ENCODE measurements at places on chromosomes 7 and 10. TPM values are rescaled to one million over a fixed set of nuclear protein-coding genes. Genes with fewer than 3 reads are reported as not detected.

The VAX1 gene
- not detected for total RNA-seq

The PIK3CG gene
- 3.8 TPM for total RNA-seq

The TMEM176A gene
- total RNA-seq, result not detected

The SPAG6 gene
- not detected for total RNA-seq

DNA sequence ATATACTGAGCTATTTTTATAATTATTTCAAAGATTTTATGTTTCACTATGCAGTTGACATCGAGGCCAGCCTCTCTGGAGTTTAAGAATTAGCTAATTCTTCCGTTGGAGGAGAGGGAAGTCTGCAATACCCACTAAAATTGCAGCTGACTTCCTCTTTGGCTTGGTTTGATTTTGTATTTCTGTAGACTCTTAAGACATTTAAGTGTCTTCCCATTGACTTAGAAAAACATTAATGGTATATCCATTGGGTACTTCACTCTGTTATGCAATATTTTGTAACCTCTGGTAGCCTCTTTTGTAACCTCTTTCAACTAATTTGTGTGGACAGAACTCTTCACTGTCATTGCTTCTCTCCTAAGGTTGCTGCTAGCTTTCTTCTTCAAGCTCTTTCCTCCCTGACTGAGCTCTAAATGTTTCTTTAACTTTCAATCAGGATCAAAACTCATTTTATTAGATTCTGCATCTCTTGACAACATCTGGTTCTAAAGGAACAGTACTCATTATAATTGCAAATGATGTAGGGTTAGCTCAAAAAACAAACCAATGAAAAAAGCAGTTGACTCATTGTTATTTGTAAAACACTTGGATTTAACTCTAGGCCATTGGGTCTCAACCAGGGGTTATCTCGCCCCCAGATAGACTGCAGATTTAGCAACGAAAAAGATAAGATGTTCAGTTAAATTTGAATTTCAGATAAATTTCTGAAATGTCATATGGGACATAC lies 1.7 kb upstream of the ANKRD22 start:
- DNase-seq, result no peak

DNA sequence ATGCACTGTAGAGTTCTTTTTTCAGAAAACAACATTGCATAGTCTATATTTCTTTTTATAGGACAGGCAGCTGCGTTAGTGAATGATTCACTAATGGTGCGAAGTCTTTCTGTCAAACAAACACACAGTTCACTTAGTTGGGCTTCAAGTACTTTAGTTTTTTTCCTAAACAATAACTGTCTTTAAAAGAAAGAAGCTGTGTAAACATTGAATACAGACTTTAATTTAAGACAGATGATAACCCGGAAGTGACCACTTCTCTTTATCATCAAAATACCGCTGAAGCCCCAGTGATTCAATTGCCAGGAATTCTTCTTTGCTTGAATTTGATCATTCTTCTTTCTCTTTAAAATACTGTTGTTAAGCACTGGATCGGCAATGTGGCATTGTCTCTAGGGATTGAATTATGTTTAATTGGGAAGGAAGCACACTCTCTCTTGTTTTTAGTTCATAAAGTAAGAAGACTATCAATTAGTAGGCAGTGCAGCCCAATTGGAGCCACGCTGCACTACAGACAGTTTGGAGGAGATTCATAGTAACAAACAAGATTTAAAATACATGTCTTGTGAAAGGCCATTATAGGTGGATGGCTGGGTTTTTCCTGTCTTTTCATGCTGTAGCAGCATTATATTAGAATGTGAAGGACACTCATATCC lies 30.4 kb downstream of the CNTNAP2 start:
- DNase-seq, result no peak

The NCF1 gene
- total RNA-seq, result 0.50 TPM

DNA sequence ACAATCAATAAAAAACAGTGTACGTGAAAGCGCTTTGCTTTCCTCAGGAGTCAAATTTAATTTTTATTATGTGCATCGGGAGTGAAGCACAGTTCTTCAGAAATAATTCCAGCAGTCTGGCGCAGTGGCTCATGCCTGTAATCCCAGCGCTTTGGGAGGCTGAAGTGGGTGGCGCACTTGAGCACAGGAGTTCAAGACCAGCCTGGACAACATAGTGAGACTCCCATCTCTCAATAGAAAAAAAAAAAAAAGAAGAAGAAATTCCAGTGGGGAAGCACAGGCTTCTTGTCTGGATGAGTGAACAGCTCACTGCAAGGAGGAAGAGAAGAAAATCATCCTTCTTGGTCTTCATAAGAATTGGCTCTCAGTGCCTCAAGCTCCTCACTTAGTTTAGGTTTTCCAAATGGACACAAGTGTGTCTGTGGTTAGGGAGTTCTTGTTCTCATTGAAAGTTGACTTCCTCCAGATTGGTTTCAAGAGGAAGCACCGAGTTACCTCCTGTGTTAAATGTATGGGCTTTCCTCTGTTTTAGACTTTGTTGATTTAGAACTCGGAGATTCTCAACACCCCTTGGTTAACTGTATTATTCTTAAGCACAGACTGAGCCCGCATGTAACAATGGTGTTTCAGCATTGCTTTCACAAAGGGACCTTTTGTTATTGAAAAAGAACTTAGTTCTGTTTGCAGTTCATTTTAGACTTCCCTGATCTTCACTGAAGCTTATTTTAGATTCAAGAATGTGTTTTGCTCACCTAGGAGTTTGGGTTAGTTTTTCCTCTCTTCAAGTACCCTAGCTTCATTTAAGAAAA lies 28.0 kb downstream of the LMTK2 start:
- DNase-seq, result no peak

DNA sequence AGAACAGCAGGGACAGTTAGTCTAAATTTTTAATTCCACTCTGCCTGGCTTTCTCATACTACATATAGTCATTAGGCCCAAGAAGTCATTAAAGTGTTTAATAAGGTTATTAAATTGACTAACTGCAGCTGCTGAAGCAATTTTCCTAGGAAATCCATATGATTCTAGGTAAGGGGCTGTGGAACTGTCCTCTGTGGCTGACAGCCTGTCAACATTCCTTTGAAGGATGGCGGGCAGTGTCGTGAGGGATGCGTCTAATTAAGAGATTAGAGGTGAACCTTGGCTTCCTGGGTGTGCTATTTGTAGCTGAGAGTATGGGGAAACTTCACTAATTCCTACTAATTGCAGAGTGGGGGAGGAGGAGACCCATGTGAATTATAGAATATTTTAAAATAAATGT lies 64.6 kb downstream of the SNX10 start:
- DNase-seq, result no peak

The MUC3A gene
- not detected for total RNA-seq

GRCh38 chr7:35416568-35416967 lies 162.7 kb upstream of the TBX20 start:
- DNase-seq, result no peak

DNA sequence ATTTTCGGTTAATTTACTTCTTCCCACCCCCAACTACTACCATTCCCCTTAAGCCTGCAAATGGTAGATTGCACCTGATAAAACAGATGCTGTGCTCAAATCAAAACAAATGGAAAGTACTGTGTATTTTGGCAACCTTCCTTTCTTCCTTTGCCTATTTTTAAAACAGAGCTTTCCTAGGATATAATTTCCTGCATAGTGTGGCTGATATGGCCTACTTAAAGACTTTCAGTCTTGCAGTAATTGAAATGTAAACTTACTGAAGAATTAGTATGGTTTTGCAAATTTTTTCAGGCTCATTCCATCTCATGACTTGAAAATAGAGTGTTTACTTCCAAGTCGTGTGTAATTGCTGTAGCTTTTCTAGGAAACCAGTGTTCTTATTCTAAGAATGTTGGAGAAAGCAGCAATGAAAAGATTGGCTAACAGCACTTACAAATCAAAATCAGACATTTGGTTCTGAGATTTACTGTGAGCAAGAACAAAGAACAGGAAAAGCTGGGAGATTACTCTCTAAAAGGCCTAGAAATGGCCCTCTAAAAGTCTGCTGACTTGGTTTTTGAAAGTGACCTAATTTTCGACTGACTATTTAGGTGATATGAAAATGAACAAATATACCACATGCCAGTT lies 52.0 kb downstream of the REEP3 start:
- no peak for DNase-seq

GRCh38 chr10:76624470-76624869 lies 1013.1 kb downstream of the KCNMA1 start:
- no peak for DNase-seq

DNA sequence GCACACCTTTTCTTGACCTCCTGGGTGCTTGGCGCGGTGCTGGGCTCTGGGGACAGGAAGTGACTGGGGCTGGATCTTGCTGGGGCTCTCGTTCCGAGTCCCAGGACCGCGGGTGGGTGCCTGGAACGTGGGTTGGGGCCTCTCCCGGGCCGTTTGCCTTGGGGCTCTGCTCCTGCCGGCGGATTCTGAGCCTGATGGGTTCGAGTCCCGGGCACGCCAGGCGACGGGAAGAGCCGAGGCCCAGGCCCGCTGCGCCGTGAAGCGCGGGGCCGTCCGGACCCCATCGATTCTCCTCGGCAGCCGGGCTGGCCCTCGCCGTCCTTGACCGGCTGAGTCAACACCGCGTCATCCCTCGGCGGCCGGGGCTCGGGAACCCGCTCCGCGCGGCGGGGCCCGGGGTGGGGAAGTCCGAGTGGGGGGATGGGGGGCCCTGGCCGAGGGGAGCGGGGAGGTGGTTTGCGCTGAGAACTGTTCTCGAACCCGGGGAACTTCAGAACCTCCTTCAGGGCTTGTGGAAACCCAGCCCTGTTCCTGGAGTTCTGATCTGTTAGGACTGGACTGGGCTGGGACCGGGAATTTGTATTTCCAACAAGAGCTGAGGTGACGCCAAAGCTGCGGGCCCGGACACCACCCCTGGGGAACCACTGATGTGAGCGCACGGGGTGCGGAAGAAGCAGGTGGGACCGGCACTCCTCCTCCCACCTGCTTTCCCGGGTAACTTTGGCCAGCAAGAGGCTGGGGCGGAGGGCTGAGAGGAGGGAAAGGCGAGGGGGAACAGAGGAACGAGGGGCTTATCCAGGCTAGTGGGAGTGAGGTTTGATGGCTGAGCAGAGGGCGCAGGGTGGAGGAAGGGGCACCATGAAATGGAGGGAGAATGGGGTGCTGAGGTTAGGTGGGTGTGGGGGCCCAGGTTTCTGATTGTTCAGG lies 6.2 kb downstream of the HHEX start:
- DNase-seq, result no peak

The GIMAP4 gene
- total RNA-seq, result 193 TPM

DNA sequence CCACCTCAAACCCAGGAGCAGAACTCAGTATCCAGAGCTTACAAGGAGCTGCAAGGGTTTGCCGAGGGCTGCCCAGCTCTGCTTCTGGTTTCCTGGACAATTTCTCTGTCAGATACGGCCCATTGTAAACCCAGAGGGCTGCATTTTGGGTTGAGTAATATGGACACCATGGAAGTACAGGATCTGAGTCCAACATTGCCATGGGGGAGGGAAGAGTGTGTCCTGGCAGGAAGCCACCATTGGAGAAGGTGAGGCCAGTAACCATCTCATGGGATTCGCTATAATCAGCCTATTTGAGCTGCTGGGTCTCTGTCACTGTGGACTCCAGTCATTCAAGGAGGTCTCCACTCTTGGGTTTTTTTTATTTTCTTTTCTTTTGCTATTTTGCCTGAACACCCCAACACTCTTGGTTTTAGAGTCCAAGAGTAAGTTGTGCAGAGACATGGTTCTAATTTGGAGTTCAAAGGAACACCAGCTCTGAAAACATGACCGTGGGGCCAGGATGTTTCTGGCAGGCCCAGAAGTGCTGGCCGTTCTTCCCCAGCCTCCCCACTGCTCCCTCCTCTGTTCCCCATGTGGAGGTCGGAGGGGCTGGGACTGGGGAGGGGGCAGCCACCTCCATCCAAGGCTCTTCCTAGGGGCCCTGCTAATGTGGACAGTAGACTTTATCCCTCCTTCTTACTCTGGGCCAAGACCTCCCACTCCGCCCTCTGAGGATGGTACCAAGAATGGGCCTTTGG lies 46.2 kb downstream of the CHST3 start:
- DNase-seq, result no peak

- no peak for DNase-seq
Measured at GRCh38 chr7:137276189-137276588, 67.3 kb downstream of the PTN start.

GRCh38 chr10:43585046-43585445 lies 10.6 kb upstream of the ZNF239 start:
- no peak for DNase-seq

The CFAP70 gene
- total RNA-seq, result 0.31 TPM

DNA sequence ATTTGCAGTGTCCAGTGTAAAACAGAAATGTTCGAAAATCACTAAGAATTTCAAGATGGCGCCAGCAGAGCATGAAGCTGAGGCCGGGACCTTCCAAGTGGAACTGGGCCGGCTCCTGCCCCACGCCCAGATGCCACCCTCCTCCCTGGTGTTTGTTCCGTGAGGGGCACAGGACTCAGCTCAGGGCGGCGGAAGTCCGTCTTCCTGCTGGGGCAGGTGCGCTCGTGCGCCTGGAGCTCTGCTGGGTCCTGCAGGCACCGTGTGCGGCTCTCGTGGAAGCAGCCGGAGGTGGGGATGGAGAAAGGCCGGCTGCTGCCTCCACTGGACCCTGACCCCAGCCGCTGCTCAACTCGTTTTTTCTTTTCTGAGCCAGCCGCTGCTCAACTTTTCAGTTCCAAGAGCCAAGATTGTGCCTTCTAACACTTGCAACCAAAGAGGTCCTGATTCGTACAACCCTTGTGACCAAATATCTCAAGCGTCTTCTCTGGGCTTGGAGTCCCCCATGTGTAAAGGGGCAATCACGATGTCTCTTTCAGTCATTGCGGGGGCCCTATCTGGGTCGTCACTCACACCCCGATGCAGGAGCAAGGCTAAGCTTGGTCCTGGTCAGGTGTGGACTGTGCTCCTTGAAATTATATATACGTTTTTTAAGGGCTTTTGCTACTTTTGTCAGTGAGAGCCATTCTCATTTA lies 334.4 kb downstream of the ADARB2 start:
- DNase-seq, result no peak

The NUTM2A gene
- total RNA-seq, result 0.07 TPM

DNA sequence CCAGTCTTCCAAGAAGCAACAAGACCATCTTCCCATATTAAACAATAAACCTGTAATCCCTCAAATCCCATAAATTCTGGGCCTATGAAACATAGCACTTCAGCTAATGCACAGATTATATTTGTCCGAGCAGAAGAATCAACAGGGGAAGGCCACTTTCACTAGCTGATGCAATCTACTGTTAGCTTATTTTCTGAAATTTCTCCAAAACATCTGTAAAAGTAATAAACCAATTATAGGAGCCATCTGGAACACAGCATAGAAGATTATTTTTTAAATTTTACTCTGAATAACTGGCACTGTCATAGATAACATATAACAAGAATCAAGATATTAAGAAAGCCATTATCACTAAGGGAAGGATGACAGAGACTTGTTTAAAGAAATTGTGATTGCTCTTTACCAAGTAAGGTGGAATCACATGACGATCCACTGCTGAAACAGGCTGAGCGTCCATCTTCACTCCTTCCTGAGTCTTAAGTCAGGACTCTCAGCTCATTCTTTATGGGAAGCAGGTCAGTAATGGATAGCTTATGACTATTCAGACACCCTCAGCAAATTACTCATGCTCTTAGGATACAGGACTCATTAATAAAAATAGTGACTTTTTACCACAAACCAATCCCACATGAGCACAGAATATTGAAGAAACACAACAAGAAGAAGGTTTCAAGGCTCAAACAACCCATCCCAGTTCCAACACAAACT lies 719.5 kb downstream of the XPNPEP1 start:
- DNase-seq, result no peak

GRCh38 chr7:48420206-48420605 lies 248.9 kb downstream of the ABCA13 start:
- DNase-seq, result no peak
